Ovary (tissue), 10 donors: ENCODE measurements at places on chromosomes 4 and X. TPM values are rescaled to one million over a fixed set of nuclear protein-coding genes. Genes with fewer than 3 reads are reported as not detected.

Gene GAGE13
- polyA plus RNA-seq, result not detected

DNA sequence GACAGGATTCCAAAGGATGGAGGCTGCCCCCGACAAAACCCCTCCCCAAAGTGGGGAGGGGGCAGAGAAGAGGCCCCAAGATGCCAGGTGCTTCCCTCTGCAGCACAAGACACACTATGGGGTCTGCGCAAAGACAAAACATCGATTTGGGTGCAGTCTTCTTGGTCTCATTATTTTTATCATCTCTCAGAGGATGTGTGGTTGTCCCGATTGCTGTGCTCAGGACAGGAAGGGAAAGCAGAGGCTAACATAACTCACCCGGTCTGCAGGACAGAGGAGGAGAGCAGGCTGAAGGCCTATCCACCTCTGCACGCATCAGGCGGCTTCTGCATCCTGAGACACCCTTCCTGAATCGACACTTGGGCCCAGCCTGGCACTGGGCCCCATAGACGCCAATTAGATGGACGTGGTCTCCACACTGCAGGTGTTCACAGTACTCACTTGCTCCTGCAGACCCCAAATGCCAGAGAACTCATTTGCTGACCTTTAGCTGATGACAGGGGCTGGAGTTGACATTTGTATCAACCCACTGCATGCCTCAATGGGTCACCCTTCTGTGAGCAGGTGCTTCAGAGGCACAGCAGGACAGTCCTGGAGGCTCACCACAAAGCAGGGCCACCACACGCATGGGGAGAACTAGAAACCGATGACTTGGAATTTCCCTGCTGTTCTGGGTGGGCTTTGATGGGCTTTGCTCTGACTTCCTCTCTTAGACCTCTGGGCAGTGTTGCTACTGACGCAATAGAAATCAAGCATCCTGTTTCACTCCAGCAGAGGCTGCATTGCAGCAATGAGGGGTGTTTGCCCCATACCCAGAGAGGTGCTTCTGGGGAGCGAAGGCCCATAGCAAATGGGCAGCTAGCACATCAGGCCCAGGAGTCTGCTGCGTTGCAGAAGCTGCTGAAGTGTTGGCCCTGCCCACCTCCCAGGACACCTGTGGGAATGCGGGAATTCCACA is 96.3 kb upstream of the ENPP6 start:
- DNase-seq, result no peak

DNA sequence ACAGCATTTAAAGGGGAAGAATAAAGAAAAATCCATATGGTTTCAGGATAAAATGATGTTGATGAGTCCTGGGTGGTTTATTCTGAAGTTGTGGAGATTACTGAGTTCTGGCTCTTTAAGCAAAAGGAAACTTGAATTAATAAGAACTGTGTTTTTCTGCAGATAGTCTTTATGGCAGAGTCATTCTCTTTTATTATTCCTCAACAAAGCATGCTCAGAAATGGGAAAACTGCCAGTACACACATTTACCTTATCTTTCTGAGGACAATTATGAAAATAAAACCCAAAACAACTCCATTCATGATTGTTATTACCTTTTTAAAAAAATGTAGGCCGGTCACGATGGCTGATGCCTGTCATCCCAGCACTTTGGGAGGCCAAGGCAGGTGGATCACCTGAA is 58.5 kb downstream of the ADD1 start:
- no peak for DNase-seq

- DNase-seq, result no peak
Measured at GRCh38 chr4:87074121-87074488, 139.3 kb downstream of the AFF1 start.

Gene TMEM31
- 0.58 TPM for polyA plus RNA-seq

GRCh38 chr4:83758285-83758684 is 222.4 kb downstream of the GPAT3 start:
- no peak for DNase-seq

Gene MAGEB3
- not detected for polyA plus RNA-seq

Gene BLOC1S4
- polyA plus RNA-seq, result 15.4 TPM

DNA sequence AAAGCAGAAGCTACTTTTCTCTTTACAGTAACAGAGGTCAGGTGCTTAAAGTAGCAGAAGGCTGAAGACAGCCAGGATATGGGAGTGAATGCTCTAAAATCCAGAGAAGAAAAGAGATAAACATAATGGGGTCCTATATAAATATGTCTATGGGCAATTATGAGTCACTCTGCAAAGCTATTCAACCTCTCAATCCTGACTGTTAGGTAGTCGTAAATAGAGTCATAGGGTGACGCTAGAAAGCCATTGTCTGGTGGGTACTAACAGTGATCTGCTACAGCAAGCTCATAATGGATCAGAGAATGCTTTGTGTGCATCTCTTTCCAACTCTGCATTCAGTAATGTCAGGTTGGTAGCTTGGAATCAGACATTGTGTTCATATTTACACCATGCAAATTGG is 53.5 kb upstream of the PDE5A start:
- DNase-seq, result no peak

DNA sequence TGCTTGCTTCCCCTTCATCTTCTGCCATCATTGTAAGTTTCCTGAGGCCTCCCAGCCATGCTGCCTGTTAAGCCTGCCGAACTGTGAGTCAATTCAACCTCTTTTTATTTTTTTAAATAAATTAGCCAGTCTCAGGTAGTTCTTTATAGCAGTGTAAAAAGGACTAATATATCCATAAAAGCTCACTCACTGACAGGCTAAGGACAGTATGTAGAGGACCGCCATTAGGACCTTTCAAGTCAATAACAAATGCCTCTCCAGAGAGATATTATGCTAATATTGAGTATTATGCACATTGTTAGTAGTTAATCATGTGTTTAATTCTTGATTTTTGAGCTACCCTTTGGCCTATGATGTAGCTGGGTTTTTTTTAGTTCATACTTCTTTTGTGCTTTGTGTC is 62.6 kb upstream of the GYPA start:
- no peak for DNase-seq

Gene ZRSR2
- 37.6 TPM for polyA plus RNA-seq

- no peak for DNase-seq
Measured at GRCh38 chr4:159608436-159608835, 505.6 kb downstream of the RAPGEF2 start.

DNA sequence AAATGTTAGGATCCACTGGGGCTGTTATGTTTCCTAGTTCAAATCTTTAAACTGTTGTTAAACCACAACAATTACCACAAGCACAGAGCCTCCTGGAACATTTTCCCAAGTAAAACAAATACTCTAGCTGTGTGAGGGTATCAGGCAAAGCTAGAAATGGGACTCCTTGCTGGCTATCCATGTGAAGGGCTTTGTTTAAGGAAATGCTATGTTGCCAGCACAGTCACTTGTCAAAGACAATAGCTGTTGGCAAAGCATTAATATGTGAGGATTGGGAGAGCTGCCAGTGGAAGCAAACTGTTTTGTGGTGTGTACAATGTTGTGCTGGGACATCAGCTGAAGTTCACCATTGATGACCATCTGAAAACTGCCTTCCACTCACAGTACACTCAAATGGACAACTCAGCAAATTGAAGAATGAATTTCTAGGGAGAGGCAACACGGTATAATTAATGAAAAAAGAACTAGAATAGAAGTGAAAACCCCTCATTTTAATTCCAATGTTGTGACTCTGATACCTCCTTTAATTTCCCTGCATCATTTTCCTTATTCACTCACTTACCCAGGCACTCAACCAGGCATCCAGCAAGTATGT is 100.8 kb downstream of the ANXA3 start:
- DNase-seq, result no peak

Gene FGF16
- not detected for polyA plus RNA-seq

GRCh38 chr4:2434420-2434819 is 15.7 kb downstream of the CFAP99 start:
- no peak for DNase-seq

GRCh38 chr4:87973283-87974169 is 2.0 kb upstream of the SPP1 start:
- peak; percentile 37 for DNase-seq

GRCh38 chr4:175823015-175823742 is 11.1 kb upstream of the GPM6A start:
- no peak for DNase-seq

GRCh38 chr4:168461821-168462220 is 18.5 kb downstream of the DDX60L start:
- DNase-seq, result no peak

Gene WAS
- polyA plus RNA-seq, result 1.3 TPM

Gene ALAS2
- not detected for polyA plus RNA-seq
